ENCODE measurements at places on chromosomes 5 and 9.

DNA sequence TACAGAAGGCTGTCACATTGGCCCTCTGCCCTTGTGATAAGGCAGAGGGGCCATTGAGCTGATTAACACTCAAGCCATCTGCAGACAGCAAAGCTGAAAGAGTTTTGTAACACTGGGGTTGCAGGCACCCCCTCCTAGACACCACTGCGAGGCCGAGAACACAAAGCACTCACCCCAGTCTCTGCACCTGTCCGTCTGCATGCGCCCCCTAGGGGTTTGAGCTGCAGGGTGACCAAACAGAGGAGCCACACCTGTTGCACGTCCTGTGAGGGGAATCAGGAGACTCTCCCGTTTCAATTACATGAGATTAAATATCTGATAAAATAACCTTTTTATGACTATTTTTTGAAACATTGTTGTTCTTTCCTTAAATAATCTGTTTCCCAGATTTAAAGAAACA lies 1180.4 kb downstream of the CDH9 start:
- no peak for DNase-seq

GRCh38 chr5:119275146-119275545 lies 80.7 kb upstream of the TNFAIP8 start:
- peak; percentile 52 for DNase-seq

- DNase-seq: peak; percentile 62
Observed at GRCh38 chr5:150599917-150600511, 40.4 kb upstream of the SYNPO start.

- DNase-seq: no peak
Observed at GRCh38 chr5:178398901-178399700, 166.5 kb upstream of the PHYKPL start.

DNA sequence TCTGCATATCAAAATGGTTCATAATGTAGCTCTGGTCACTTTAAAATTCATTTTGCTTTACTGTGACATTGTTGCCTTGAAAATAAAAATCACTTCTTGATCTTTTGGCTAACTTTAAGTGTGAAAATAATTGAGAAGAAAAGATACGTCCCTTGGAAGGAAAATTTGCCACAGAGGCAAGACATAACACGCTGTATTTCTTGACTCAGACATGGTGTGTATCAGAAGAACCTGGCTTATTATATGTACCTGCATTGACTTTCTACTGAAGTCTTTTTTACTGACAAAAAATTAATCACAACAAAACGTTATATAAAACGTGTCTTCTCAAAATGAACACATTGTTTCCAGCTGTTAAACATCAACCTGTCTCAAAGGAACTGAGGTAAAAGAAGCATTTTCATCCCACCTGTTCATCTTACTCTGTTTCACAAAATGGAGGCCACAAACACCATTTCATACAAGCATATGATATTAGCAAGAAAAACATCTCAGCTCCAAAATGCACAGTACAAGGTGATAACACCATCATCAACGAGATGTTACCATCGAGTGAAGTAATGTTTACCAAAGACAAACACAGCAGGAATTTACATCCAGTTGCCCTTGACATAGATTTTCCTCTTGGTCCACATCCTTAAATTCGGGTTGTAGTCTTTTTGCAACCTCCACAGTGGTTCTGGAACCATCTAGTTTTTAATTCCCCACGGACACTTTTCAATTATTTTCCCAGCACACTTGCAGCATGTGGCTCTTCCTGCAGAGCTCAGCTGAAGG lies 179.9 kb downstream of the GLIS3 start:
- no peak for DNase-seq

GRCh38 chr9:93305497-93306020 lies 121.6 kb downstream of the WNK2 start:
- no peak for DNase-seq

GRCh38 chr5:18378066-18378465 lies 743.8 kb downstream of the TAF11L14 start:
- no peak for DNase-seq

GRCh38 chr9:88721025-88721424 lies 186.0 kb downstream of the NXNL2 start:
- DNase-seq: peak; percentile 82

DNA sequence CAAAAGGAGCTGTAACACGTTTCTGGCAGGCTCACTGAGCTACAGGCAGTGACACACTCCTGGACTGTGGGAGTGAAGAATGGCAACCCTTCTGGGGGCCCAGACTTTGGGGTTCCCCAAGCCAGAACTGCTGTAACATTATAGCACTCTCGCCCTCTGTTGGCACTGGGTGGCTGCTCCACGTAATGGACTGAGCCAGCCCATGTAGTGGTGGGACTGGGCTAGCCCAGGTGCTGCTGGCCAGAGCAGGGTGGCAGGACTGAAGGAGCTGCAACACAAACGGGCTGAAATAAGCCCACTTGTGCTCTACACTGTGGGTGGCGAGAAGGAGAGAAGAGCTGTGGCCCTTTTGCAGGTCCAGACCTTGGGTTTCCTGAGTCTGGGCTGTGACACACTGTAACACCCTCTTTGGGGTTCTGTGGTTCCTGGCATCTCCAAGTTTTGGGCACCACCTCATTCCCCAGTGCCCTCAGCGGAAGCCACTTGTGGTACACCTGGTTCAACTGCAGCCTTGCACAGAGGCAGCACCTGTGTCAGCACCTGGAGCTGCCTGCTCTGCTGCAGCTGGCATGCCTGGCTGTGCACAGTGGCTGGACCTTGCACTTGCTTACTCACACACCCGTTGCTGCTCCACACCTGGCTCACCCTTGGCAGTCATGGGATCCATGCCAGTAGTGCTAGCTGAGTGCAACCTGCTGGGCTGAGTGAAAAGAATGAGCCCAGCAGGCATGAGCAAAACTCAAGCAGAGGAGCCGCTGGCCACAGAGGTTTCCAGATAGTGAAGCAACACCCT lies 95.0 kb upstream of the PRR16 start:
- no peak for DNase-seq

DNA sequence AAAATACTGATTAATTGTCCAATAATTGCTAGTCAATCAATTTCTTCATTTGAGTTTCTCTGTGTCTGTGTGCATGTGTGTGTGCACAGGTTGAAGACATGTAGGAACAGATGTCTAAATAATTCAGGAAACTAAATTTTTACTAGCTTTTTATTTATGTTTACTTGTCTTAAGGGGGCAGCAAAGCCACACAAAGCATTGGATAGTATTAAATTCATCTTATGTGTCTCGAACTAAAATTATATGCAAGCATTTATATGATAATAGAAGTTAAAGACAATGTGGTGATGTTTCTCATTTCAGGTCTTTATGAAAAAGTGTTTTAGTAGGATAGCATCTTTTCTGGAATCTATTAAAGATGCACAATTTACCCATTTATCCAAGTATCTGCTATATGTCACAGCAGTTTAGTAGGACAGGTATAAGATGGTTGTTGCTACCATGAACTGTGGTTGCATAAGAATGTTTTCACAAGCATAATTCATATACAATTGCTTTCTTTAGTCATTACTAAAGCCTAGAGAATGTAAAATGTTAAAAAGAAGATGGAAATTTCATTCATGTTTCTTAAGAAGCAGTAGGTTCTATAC lies 784.6 kb upstream of the NUDT12 start:
- peak; percentile 11 for DNase-seq

DNA sequence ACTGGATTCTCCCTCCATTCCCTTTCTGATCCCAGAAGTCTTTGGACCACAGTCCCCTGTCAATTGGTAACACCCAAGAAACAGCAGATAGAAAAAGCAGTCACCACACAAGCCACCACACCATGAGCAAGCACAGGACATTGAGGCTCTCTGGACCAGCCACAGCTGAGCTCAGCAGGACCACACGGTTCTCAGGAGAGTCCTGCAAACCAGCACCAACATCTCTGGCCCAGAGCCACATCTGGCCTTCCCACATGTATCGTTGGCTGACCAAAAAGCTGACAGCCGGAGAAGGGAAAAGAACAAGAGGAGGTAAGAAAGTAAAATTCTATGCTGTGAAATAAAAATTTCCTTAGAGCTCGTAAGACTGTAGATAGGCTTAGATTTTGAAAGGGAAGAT lies 56.7 kb downstream of the KLHL3 start:
- DNase-seq: no peak

- no peak for DNase-seq
Observed at GRCh38 chr5:94992325-94992724, 292.6 kb downstream of the MCTP1 start.

DNA sequence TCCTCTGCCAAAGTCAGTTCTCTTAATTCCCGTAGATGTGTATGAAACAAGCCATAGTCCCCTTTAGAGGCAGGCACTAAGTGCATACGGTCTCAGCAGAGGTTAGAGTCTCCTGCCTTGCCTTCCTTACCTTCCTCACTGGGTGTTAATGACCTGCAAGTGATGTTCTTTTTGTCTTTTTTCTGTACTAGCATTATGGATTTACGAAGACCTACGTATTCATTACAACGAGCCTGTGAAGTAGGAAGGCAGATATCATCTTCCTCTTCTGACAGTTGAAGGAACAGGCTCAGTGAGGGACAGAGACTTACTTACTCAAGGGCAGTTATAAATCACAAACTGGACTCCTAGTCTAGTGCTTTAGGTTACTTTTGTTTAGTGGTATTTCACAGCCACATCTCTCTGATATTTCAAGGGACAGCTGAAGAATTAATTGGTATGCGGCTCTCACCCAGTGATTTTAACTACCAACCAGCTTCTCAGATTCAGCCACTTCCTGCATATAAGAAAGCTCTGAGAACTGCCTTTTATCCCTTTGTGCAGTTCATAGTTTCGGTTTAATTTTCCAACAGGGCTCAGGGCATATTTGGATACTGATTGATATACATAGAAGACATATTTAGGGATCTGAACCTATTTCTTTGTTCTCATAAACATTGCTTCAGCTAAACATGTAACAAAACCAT lies 85.1 kb upstream of the CKMT2 start:
- no peak for DNase-seq

- DNase-seq: no peak
Observed at GRCh38 chr5:23412515-23412914, 94.9 kb upstream of the PRDM9 start.

DNA sequence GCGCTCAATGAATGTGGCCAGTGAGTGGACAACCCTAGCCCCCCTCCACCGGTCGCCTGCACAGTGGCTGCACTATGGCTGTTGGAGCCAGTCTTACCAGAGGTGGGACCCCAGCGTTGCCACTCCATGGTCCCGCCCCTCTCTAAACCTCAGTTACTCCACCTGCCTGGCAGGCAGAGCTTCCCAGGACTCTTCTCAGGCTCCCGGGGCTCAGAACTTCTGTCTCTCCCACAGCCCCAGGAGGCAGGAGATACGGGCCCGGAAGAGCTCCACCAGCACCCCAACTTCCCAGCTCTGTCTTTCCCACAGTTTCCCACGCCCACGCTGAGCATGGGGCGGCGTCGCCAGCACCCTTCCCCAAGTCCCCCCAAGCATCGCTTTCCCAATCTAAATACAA lies 975 bp downstream of the RASGEF1C start:
- no peak for DNase-seq

DNA sequence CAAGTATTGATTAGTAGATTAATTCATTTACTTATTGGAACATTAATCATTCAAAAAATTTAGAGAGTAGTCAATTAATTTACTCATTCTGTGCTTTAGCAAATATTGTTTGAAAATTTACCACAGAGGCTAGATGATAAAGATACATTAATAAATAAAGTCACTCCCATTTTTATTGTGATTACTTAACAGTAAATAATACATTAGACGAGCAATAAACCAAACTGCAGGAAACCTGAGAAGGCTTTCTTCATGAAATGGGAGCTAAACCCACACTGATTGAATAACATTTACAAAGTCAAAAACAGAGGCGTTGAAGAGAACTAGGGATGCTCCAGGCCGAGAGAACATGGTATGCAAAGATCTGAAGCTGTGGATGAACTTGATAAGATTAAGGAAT lies 38.8 kb upstream of the PRDM9 start:
- no peak for DNase-seq

DNA sequence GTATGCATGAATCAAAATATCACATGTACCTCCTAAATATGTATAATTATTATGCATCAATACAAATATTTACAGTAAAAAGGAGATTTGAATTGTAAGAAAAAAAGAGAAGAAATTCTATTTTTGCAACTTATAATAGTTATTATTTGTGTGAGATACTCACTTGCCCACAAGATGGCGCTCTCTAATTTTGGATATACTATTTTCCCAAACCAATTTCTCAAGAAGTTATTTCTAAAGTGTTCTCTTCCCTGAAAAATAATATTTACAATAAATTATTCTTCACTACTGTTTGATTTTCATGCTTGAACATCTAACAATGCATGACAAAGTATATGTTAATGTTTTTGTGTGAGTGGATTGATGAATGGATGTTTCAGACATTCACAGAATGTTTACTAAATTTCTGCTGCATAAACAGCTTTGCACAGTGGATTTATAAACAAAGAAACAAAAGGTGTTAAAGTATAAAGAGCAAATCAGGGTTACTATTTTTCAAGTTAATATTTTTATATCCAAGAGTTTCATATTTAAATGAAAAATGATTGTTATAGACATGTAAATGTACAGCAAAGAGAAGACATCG lies 503.4 kb downstream of the PDE4D start:
- peak; percentile 30 for DNase-seq

DNA sequence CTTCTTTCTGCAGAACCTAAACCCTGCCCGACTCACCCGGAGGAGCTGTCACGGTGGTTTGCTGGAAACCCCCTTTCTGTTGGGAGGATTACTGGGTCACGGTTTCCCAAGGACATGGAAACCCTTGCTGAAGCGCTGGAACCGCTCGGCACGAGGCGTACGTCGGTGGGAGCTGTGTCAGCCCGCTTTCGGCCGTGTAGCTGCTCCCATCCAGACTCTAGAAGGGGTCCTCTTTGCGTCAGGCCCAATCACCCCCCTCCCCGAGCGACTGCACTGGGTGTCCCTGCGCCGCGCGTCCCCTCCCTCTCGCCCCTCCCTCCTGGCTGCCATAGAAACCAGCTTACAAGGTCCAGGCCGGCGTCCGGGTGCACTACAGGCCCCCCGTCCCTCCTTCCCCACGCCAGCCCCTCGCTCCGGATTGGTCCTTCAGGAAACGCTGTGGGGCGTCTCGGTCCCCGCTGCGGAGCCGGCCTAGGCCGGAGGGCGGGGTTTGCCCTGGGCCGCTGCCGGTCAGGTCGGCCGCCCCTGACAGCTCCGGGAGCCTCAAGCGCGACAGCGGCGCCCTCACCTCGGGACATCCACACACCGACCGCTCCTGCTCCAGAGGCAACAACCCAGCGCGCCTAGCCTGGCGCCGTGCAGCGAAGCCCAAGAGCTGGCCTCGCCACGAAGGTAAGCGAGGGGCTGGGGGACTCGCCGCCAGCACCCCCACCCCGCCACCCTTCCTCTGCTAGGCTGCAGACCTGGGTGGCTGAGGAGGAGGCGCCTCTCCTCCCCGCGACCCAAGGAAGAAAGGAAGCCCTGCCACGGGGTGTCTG lies at the start of gene NIM1K:
Gene NIM1K (plus strand): TSS at position 486 of the 818 bp plus-strand sequence. CDS start 53,551 bp downstream, outside the sequence.
- peak; percentile 41 for DNase-seq

DNA sequence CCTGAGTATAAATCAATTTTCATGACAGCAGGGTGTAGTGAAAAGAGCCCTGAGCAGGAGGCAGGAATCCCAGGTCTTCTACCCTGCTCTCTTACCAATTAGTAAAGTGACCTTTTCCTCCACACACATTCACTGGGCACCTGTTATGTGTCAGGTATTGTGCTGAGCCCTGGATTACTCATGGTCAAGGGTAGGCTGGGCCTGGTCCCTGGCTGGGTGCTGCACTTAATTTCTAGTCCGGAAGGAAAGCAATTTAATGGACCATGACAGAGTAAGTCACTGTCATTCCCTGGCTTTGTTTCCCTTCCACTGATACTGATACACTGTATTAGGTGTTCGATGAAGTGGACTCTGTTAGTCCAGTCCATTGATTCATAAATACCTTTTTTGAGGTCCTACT lies 29.1 kb upstream of the BRINP1 start:
- DNase-seq: no peak

- no peak for DNase-seq
Observed at GRCh38 chr5:82534986-82535385, 256.8 kb upstream of the RPS23 start.

GRCh38 chr5:159616952-159617351 lies 286.7 kb upstream of the IL12B start:
- peak; percentile 68 for DNase-seq

Data from fibroblast of mammary gland (primary cell).